ENCODE measurements at places on chromosomes 1 and 21.

- DNase-seq: no peak
Measured at GRCh38 chr1:53320646-53321045, 7.2 kb downstream of the LRP8 start.

GRCh38 chr21:34944015-34944755 lies 104.9 kb downstream of the RUNX1 start:
- DNase-seq: no peak

DNA sequence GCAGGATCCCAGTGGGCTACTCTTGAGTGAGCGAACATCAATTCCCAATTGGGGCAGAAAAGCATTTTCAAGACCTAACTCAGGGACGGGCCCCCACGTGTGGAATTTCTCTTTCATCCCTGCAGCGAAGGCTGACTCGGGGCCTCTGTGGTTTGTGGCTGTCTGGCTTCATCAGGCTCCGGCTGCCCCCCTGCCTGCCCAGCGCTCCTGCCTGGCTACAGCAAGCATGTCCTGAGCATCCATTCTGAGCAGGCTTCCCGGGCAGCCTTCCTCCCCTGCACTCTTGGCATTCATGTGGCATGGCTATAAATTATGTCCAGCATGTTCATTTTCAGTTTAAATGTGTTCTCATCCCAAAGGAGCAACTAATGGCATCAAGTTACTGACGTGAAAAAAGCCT lies 588.1 kb downstream of the KIF26B start:
- no peak for DNase-seq

- DNase-seq: no peak
Measured at GRCh38 chr1:30596470-30596869, 126.9 kb downstream of the MATN1 start.

DNA sequence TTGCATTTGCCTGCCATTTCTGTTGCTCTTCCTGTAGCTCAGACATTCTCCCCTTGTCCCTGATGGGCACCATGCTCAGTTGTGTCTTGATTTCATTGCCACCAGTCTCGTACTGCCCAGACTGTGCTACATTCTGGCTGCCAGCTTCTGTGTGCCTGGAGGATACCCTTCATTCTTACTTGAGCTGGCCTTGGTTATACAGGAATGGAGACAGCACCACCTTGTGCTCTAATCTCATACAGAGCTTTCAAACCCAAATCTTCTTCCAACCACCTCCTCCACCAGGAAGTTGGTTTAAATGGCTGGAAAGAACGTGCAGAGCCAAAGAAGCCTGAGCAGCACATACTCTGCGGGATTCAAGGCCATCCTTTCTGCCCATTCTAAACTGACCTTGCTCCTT lies 165.3 kb downstream of the SLC35F3 start:
- DNase-seq: no peak

DNA sequence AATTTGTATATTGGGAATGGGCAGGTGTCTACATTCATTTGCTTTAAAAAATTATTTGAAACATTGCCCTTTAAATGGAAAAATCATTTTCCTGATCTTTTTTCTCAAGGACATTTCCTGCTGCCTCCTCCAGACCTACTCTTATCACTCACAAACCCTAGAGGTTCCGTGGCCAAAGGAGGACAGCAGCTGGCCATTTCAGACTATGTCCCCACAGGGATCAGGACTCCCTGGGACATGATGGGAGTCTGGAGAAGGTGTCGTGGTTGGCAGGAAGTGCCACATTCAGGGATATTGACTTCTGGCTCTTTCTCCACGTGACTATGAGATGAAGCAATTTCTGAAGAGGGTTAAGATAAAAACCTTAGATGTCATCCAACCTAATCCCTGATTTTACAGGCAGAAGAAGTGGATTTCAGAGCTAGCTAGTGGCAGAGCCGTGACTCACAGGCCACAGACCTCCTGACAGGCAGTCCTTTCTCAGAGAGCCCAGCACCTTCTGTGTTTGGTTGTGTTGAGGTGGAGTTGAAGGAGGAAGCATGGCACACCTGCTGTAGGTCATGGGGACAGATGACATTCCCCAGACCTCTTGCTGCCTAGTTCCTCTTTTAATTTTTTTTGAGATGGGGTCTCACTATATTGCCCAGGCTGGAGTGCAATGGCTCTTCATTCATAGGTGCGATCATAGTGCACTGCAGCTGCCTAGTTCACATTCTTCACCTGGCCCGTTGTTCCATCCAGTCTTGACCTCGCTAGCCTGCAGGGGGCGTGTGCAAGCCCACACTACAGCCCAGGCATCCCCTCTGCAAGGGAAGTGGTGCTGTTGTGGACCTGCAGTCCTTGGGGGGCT lies 25.5 kb upstream of the IL10 start:
- no peak for DNase-seq

DNA sequence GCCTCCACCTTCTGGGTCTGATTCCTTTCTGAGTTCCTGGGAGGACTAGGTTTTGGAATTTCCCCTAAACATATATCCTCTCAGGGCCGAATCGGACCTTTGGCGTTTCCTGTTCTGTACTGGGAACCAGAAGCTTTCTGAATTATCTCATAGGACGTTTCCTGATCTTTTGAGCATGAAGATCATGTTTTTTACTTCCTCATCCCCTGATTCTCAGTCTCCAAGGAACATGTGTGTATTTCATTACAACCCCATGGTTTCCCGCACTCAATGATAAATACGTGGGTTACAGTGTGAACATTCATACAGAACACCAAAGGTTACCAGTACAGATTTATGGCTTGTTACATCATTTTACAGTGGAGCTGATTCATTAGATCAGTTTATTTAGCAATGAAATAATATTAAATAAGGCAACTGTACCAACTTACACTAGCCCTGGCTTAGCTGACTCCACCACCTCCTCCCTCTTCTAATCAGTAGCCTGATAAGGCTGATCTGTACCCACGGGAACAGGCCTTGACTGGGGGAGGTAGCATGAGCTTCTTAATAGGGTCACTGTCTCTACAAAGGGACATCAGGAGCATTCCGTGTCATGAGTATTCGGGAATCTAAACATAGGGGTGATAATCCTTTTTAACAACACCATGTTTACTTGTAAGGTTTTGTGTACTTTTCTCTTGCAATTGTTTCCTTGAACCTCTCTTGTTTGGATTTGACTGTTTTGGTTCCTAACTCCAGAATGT lies 57.8 kb upstream of the ERRFI1 start:
- no peak for DNase-seq

DNA sequence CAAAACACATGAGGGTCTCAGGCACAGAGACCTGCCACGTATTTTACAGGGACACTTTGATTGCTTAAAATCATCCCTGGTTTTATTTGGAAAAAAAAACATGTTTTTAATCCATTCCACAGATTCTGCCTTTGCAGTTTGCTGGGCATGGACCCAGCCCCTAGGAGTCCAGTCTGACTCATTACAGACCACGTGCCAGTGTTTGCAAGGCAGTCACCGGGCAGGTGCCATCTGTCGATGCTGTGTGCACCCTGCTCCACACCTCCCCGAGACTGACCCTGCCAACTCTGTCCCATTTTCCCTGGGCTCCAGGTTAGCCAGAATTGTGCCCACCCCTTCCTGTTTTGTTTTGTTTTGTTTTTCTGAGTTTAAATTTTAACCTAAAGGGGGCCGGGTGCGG lies 148.4 kb upstream of the TMEM51 start:
- no peak for DNase-seq

DNA sequence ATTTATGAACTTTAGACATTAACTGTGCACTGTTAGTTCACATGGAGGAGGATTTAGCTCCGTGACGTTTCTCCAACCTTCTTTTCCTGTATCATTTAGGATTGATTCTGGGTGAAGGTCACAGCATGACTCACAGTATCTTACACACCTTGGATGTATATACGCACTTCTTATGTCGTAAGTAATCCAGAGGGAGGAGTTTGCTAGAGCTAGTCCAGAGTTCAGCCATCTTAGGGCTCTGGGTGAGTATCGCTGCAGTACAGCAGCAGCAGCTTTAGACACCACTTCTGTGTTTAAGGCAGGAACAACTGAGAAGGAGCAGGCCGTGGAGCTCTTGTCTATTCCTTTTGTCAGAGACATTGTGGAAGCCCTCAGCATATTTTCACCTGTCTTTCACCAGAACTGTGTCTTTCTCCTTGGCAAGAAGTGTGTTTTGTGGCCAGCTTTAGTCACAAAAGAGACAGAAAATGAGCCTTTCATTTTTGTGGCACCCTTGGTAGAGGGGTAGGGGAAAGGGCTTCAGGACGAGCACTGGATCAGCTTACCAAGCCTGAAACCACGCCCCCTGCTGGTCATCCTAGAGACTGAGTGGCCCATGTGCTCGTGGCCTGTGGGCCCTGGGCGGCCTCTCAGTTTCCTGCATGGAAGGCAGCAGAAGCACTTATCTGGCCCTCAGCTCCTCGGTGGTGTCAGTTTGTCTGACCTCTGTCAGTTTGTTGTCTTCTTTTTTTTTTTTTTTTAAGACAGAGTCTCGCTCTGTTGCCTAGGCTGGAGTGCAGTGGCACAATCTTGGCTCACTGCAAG lies 64.0 kb downstream of the ADARB1 start:
- peak; percentile 73 for DNase-seq

DNA sequence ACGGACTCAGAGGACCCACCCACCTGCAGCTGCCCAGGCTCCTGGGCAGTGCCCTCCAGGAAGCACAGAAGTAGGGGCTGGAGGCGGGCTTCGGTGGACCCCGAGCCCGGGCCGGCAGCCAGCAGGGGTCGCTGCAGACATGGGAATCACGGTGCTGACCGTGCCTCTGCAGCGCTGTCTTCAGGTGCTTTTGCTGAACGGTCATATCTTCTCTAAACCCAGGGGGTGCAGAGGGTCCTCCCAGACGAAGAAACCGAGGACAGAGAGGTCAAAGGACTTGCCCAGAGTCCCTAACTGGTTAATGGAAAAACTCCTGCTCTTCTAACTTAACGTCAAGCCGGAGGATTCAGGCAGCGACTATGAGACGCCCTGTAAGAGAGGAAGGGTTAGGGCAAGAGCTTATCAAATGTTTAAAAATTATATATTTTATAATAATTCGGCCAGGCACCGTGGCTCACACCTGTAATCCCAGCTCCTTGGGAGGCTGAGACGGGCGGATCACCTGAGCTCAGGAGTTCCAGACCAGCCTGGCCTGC lies 21.5 kb upstream of the LEFTY2 start:
- peak; percentile 46 for DNase-seq

DNA sequence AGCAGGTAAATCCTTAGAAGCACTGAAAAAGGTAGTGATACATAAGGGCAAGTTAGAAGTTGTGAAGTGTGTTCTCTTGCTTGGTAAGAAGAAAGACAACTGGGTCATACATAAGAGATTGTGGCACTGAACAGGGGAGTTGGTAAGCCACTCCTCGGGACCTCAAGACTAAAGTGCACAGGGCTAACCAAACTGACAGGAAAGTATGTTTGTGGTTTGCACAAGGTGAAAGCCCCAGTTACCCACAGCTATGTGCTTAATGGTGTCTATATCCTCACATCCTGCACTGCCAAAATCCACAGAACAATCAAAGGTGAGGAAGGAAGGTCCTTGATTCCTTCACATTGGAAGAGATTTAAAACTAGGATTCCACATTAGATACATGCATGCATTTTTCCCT lies 276.5 kb downstream of the DNM3 start:
- DNase-seq: peak; percentile 39

Data from MM.1S (cell line).